SK-N-SH treated with all-trans-retinoic acid at 6 μM for 48 hours (cell line): ENCODE measurements at places on chromosomes 5 and 9.

DNA sequence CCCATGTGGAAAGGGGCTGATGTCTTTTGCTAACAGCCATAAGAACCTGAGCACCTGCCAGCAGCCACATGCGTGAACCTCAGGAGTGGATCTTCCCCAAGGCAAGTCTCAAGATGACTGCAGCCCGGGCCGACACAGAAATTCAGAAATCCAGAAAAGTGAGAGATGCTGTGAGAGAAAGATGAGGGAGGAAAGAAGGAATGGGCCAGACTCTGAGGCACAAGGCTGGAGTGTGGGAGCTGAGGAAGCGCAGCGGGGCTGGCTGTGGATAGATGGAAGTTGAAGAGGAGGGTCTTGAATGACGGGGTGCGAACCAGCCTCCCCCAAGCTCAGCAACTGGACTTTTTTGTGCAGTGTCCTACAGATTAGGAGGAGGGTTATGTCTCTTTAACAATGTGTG lies 337.8 kb downstream of the GADD45G start:
- ATAC-seq: no peak

GRCh38 chr5:20359377-20359776 lies 371.4 kb upstream of the CDH18 start:
- ATAC-seq: no peak

DNA sequence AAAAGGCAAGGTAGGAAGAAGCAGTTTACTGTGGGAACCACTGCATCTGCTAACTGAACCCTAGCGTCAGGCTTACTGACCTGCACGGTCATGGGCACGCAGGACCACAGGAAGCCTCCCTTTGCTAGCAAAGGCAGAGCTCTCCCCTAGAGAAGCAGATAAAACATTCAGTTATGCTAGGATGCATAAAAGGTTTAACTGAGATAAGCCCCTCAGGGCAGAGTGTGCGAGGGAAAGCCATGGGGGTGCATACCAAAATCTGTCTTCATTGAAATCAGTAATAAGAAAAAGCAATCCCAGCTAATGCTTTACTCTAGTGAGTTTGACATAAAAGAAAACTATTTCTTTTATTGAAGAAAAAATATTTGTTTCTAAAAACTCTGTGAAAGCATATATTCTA lies 2403.7 kb upstream of the C9orf72 start:
- ATAC-seq: no peak

- no peak for ATAC-seq
These were observed 2223.1 kb upstream of the C9orf72 start for GRCh38 chr9:29796291-29796952.

DNA sequence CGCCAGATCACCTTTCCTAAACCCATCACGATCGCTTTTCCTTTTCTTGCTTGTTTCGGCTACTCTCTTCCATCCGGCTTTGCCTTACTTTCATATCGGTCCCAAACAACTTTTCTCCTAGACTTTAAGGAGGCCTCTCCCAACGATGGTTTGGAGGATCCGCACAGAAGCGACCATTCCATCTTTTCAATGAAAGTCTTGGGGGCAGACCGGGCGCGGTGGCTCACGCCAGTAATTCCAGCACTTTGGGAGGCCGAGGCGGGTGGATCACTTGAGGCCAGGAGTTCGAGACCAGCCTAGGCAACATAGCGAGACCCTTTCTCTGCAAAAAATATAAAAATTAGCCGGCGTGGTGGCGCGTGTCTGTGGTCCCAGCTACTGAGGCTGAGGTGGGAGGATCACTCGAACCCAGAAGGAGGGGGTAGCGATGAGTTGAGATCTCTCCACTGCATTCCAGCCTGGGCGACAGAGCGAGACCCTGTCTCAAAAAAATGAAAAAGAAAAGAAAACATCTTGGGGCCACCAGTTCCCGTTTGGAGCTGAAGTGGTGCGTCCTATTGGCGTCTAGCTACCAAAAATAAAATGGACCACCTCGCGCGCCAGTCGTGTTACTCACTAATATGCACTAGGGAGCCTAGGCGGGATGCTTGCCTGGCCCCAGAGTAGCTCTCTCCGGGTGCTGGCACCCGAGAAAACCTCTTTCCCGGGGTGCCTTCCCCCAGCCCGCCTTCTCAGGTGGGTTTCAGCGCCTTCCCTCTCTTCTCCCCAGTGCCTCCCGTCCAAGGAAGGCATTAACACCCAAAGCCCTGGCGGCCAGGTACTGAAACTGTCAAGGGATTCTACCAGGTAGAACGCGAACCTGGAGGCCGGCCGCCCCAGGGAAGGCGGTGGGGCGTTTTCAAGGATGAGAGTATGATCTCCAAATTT lies 800 bp upstream of the AP3B1 start:
- peak; percentile 72 for ATAC-seq

DNA sequence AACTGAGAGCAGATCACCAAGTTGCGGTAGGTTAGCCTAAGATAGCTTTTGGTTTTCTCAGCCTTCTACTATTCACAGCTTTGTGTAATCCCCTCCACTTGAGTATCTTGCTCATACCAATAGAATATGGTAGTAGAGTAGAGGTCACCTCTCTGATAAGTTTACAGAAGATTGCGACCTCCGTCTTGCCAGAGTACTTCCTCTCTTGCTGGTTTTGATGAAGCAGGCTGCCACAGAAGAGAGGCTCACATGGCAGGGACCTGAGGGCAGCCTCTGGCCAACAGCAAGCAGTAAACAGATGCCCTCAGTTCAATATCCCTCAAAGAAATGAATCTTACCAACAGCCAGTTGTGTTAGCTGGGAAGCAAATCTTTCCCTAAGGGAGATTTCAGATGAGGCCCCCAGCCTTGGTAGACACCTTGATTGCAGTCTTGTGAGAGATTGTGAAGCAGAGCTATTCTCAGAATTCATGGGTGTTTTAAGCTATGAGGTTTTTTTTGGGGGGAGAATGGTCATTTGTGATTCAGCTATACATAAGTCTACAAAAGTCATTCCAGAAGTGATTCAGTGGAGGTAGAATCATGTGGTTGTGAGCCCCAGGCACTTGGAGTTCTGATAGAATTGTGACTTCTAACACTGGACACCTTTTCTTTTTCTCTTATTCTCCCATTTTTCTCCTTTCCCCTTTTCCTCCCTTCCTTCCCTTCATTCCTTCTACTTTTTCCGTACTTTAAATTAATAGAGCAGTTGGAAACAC lies 22.7 kb upstream of the CDKN2B start:
- no peak for ATAC-seq

DNA sequence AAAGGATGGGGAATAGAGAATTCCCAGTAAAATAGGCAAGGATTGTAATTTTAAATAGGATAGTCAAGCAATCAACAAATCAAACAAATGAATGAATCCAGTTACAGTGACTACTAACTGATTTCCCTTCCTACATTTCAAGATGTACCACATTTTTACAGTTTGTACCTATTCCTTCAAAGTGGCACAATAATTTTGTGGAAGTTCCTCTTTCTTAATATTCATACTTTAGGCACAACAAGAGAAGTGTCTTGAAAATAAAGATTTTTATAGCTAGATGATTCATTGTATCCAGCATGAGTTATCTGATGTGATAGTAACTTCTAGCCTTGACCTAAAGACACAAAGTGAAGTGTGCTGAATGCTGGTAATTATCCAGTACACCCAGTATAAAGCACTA lies 122.2 kb upstream of the ACOT12 start:
- ATAC-seq: no peak

GRCh38 chr5:147788023-147788422 lies 5.5 kb upstream of the JAKMIP2 start:
- ATAC-seq: no peak

- peak; percentile 58 for ATAC-seq
These were observed 395.1 kb downstream of the PLK2 start for GRCh38 chr5:58064801-58065200.

DNA sequence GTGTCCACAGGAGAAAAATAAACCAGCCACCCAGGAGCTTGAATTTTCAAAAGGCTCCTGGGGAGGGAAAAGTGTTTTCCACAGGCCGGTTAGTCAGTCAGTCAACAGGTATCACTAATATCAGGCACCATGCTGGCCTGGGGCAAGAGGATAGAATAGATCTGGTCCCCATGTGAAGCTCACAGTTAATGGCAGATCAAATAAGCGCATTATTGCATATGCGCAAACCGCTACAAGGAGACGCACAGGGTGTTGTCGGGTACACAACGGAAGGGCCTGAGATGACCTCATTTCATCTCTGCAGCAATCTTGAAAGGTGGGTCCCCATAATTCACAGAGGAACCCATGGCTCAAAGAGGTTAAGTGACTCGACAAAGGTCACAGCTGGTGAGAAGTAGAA lies 260.7 kb downstream of the CRB2 start:
- ATAC-seq: no peak

GRCh38 chr9:114935119-114935518 lies 4.7 kb upstream of the TNFSF8 start:
- no peak for ATAC-seq

- ATAC-seq: peak; percentile 24; the same call in 2 of the 3 replicates
These were observed 61.9 kb downstream of the EXOSC2 start for GRCh38 chr9:130755377-130756007.

GRCh38 chr9:121650217-121651007 lies 1.0 kb upstream of the DAB2IP start:
- ATAC-seq: peak; percentile 63

DNA sequence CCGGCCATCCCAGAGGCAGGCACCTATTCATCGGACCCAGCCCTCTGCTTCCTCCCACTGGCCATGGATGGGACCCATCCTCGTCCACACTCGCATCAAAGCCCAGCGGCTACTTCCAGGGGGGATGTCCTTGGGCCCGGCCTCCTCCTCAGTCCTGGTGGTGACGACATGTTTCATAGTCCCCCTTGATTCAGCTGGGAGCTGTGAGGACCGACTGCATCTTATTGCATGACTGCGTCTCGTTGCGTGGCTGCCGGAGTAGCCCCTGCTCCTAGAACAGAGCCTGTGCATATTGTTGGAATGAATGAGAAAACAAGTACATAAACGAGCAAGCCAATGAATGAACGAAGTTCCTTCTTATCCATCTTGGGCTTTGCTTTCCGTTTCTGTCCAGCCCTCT lies 12.8 kb downstream of the NCS1 start:
- no peak for ATAC-seq

- ATAC-seq: no peak
These were observed 389.2 kb upstream of the FTMT start for GRCh38 chr5:121462441-121462840.

DNA sequence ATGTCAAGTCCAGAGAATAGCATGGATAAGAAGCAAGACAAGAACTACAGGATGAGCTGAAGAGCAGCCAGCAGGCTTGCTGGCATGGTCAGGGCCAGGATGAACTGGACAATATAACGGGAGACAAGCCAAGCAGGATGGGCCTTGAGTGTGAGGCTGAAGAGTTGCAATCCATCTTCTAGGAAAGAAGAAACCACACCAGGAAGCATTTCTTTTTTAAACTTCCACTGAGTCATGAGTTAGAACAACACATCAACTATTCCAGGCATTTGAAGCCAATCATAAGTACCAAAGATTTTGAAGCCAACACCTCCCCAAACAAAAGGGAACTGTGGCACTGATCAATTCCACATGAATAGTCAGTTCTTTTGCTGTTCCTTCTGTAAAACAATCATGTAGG lies 27.3 kb downstream of the SLC31A2 start:
- no peak; the same call in 2 of the 3 replicates for ATAC-seq

DNA sequence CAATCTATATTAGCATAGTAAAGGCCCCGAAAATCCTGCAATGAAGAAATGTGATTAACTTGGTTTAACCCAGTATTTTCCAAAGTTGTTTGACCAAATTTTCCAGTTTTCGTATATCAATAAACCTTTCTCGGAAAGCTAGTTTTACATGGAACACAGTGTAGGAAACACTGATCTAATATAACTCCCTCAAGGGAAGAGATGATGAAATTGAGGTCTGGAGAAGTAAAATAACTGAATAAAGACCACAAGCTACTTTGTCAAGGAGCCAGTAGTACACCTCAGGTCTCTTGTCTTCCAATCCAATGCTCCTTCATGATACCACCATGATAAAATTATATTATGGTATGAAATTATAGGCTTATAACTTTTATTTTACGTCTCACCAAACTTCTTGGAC lies 118.1 kb upstream of the TARS1 start:
- no peak for ATAC-seq

GRCh38 chr9:79524266-79524665 lies 47.5 kb upstream of the TLE4 start:
- ATAC-seq: no peak

- no peak for ATAC-seq
These were observed 746 bp downstream of the NKX2-5 start for GRCh38 chr5:173234129-173234790.

GRCh38 chr5:66826696-66827095 lies 230.5 kb downstream of the MAST4 start:
- ATAC-seq: no peak

- ATAC-seq: no peak
These were observed 86.9 kb upstream of the GDNF start for GRCh38 chr5:37926732-37927131.

GRCh38 chr9:34992376-34992951 lies 2.9 kb downstream of the DNAJB5 start:
- ATAC-seq: no peak

- no peak; the same call in 2 of the 3 replicates for ATAC-seq
These were observed 32.3 kb downstream of the PRRX2 start for GRCh38 chr9:129697656-129698253.

DNA sequence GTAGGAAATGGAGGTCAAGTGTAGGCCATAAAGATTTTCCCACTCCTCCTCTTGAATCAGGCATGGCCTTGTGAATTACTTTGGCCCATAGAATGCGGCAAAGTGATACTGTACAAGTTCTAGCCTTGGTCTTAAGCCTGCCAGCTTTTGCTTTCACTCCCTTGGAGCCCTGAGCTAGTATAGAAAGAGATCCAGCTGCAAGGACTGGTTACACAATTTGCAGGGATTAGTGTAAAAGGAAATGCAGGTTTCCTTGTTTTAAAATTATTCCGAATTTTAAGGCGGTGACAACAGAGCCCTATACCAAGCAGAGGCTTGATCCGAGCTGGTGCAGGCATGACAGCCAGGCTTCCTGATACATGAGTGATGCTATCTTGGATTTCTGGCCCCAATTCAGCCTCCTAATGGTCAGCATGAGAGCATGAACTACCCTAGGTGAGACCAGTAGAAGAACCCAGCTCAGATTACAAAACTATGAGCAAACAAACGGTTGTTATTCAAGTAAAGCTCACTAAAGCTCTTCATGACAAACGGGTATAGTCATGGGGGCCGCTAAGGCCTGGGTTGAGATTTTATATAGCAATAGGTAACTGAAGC lies 257.9 kb downstream of the DOCK8 start:
- ATAC-seq: no peak

GRCh38 chr5:169651526-169651925 lies 14.5 kb downstream of the DOCK2 start:
- ATAC-seq: peak; percentile 50

GRCh38 chr5:80181618-80182211 lies 74.1 kb downstream of the SERINC5 start:
- ATAC-seq: no peak

DNA sequence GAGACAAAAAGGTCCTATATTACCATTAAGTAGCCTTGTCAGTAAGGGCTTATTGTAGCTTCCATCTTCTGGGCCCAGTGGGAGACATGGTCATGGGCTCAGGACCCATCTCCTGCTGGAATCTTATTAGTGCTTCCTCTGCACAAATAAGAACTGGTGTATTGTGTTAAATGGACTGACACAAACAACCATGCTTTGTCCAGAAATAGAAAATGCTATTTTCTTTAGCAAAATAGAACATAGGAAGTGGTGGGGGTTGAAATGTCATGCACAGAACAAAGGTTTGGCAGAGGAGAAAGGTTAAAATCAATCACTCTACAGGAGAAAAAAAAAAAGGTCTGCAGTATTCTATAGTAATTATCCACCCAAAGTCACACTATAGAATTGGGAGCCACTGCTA lies 252.2 kb downstream of the ELAVL2 start:
- ATAC-seq: no peak
